ENCODE measurements at places on chromosomes 13 and 19. TPM values are rescaled to one million over a fixed set of nuclear protein-coding genes. Genes with fewer than 3 reads are reported as not detected.

Gene ZNF534
- not detected for total RNA-seq

Gene SPATA13
- 59.5 TPM for total RNA-seq

DNA sequence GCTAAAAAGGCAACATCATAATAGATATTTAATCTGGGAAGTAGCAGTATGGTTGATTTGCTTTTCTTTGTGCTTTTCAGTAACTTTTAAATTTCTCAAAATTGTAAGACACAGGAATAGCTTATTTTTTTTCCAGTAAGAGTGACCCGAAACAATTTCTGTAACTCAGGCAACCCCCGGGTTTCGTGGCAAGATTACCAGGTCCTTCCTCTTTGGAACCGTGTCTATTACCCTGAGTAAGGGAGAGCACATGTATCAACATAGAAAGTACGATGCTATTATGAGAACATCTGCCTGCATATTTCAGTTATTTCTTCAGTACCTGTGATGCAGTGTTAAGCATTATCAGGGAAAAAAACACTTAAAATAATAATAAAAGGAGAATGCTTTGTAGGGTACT lies 64.1 kb downstream of the DOCK9 start:
- no peak for DNase-seq

Gene ENOX1
- 0.35 TPM for total RNA-seq

Gene SLITRK5
- total RNA-seq = 0.38 TPM

Data from mucosa of descending colon (tissue), 3 donors.